ENCODE measurements at places on chromosomes 1 and 21. TPM values are rescaled to one million over a fixed set of nuclear protein-coding genes. Genes with fewer than 3 reads are reported as not detected.

The CCDC181 gene
- 5.9 TPM for total RNA-seq

The SPRR2A gene
- total RNA-seq: not detected

The PDE4B gene
- total RNA-seq: 3.0 TPM

- no peak for DNase-seq
- no peaks in the 10 kb centered on the region for H3K27me3 ChIP-seq
- H3K36me3 ChIP-seq: no peaks in the 10 kb centered on the region
Observed at GRCh38 chr1:73626326-73626725, 571.6 kb downstream of the LRRIQ3 start.

- DNase-seq: no peak
- no peaks in the 10 kb centered on the region for H3K4me1 ChIP-seq
- no peak overlapping the region for H3K4me3 ChIP-seq
- H3K27ac ChIP-seq: no peak overlapping the region
- no peaks in the 10 kb centered on the region for H3K27me3 ChIP-seq
- H3K36me3 ChIP-seq: no peaks in the 10 kb centered on the region
Observed at GRCh38 chr21:34707876-34708325, 39.1 kb downstream of the CLIC6 start.

DNA sequence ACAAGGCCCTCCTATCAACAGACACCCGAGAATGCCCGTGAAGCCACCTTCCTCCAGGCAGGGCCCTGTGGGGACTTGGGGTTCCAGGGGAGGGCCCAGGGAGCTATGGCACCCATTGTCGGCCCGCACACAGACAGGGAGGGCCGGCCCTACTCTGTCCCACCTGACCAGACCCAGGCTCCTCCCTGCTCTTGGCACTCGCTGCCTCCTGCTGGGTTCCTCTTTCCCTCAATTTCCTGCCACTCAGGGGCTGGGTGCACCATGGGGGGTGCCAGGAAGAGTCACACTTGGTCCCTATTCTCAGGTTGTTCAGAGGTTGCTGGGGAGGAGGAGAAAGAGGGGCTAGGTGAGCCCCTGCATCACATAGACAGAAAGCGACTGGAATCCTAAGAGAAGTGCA is 8.0 kb upstream of the OXCT2 start:
- no peaks in the 10 kb centered on the region for H3K4me1 ChIP-seq
- no peak for DNase-seq
- no peaks in the 10 kb centered on the region for H3K36me3 ChIP-seq
- no peak overlapping the region for H3K27ac ChIP-seq
- peaks cover 56% of the 10 kb centered on the region for H3K27me3 ChIP-seq
- no peak overlapping the region for H3K4me3 ChIP-seq

Measured in cardiac muscle cell (in vitro differentiated cells and primary cell).